ENCODE measurements at places on chromosomes 13 and 19.

DNA sequence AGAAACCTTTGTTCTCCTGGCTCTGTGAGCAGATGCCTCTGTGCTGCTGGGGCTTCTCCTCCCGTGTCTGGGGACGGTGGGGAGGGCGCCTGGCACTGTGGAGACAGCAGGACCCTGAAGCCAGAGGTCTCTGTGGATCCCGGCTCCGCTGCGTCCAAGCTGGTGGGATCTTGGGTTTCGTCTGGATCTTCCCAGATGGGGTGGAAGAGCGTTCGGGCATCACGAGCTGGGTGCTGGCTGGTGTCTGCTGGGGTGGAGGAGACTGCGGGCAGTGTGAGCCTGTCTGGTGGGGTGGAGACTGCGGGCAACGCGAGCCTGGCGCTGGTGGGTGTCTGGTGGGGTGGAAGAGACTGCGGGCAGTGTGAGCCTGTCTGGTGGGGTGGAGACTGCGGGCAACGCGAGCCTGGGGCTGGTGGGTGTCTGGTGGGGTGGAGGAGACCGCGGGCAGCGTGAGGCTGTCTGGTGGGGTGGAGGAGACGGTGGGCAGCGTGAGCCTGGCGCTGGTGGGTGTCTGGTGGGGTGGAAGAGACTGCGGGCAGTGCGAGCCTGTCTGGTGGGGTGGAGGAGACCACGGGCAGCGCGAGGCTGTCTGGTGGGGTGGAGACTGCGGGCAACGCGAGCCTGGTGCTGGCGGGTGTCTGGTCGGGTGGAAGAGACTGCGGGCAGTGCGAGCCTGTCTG lies 5.6 kb downstream of the TEX29 start:
- no peak for DNase-seq

DNA sequence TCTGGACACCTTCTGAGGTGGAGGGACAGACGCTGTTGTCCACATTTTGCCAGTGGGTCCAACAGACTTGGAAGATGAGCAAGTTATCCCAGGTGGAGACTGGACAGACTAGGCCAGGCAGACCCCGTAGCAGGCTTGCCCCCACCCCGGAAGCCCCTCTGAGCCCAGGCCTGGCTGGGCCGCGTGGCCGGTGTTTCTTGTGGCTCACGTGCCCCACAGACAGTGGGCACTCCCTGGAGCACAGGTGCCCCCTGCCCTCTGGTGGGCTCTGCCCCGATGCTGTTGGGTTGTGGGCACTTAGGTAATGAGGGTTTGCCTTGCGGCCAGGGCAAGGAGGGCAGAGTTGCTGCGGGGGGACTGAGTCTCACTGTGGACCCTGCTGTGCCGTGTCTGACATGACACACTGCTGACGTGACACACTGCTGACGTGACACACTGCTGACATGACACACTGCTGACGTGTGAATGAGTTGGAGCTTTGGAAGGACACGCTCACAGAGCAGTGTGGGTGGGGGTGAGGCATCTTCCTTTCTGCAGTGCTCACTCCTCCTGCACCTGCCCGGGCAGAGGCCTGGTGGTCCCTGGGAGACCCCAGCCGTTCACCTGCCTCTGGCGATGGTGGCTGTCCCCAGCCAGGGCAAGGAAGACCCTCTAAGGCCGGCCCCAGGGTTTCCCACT lies 25.1 kb downstream of the DOT1L start:
- no peak for DNase-seq

DNA sequence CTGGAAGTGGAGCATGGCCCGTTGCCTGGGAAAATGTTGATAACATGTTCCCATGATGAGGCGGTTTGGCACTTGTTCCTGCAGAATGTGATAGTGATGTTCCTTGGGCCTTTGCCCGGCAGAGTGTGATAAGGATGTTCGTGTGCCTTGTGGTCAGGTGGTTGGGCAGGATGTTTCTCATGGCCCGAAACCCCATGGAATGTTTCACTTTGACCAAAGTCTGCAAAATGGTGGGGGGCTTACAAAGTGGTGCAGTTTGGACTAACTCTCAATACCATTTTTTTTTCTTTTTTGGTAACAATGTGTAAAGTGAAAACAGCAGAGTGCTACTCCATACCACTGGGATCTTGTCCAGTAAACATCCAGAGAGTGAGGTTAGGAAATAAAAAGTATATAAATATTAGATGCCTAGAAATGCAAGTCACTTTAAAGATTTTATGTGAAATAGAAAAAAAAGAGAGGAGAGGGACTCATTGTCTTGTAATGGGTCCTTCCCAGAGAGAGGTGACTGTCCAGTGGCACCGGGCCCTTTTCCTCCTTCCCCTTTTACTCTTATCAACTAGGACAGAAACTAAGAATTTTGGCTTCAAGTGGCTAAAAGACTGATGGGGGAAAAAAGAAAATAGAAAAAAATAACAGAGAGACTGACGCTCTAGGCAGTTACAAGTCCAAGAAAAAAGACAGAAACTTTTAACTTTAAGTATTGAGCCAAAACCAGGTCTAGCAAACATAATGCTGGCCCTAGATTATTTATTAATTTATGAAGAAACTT lies 5.7 kb downstream of the FPR3 start:
- DNase-seq: no peak

GRCh38 chr19:33143897-33144405 lies 12.0 kb downstream of the WDR88 start:
- peak; percentile 56 for DNase-seq

All from foreskin melanocyte (primary cell).